ENCODE measurements at places on chromosomes 3 and 15.

GRCh38 chr3:144364737-144365136 is 393.1 kb downstream of the DIPK2A start:
- DNase-seq, result peak; percentile 59

GRCh38 chr15:85769182-85769900 is 25.4 kb downstream of the KLHL25 start:
- no peak for DNase-seq

GRCh38 chr15:85351965-85352364 is 28.4 kb upstream of the AKAP13 start:
- DNase-seq, result no peak

- DNase-seq, result peak; percentile 45
Observed at GRCh38 chr15:69161079-69161877, 843 bp downstream of the GLCE start.

GRCh38 chr3:192128922-192129321 is 598.4 kb downstream of the FGF12 start:
- DNase-seq, result no peak

DNA sequence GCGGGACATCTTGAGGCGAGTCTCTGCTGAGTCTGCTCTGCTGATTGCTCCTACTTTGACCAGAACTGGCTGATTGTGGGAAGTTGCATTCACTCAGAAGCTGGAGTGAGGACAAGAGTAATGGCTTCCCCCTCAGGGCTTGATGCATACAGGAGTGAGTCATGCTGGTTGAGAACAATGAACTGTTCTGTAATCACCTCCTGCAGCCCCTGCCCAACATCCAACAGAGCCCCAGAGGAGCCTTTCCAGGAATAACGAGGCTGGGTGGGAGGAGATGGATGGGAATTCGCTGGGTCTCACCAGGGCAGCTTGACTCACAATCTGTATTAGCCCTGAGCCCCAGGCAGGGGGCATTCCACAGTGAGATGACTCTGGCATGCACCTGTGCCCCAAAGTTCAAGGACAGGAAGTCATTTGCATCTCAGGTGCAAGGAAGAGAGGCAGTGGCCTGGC is 85.0 kb downstream of the RAB11A start:
- DNase-seq, result peak; percentile 37

DNA sequence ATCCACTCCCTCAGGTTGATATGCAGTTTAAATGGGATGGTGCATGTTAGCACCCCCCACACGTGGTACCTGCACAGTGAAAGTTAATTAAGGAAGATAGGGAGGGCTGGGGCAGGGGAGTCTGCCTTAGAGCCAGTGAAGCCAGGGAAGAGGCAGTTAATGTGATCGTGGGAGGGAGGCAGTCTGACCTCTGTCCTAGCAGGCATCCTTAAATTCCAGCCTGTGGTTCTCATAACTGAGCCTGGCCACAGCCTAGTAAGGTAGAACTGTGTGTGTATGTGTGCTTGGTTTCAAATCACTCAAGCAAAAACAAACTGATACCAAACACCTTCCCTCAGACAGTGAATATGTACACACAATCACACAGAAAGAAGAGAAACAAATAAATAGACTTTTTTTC is 319.1 kb upstream of the TLE3 start:
- DNase-seq, result no peak

GRCh38 chr15:52683580-52683979 is 4.4 kb upstream of the ATOSA start:
- DNase-seq, result no peak

- no peak for DNase-seq
Observed at GRCh38 chr15:83107841-83108181, 366 bp downstream of the TM6SF1 start.

- no peak for DNase-seq
Observed at GRCh38 chr3:127412578-127413317, 124.9 kb upstream of the PRR20G start.

DNA sequence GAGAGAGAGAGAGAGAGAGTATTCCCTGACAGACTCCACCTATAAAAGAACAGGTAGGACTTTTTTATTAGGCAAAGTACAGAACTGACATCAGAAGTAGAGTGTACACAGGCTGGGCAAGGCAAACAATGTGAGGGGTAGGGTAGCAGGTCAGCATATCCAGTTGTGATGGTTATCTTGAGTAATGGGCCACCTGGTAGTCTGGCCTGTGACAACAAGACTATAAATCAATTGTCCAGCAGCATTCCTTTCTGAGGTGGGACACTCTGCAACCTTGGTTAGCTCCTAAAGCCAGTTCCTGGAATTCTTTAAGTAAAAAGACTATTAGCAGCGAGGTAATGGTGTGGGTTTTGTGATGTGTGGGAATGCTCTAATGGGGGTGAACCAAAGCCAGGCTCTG is 14.9 kb upstream of the TMCC1 start:
- no peak for DNase-seq

DNA sequence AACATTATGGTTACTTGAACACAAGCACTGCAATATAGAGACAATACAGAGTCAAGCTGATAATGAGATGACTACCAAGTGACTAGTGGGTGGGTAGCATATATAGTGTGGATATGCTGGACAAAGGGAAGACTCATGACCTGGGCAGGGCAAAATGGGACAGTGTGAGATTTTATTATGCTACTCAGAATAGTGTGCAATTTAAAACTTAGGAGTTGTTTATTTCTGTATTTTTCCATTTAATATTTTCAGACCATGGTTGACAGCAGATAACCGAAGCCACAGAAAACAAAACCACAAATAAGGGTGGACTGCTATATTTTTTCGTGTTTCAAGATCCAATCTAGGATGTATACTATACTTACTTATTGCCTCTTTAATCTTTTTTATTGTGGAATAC is 19.6 kb downstream of the GALK2 start:
- DNase-seq, result no peak

DNA sequence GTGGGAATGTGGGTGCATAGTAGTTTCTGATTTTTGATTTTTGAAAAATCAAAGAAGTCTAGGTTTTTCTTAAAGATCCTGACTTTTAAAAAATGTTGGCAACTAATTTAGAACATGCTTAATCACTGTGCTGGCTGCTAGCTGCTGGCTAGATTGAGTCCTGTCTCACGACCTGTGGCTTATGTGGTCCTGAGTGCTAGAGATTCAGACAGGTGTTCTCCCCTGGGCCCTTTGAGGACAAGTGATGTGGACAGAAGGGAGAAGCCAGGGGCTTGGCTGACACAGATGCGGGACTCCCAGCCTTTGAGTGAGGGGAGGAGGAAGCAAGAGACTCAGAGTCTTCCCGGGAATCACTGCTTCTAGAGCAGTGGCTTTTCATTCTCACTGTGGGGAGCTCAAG is 47.5 kb downstream of the CORO2B start:
- no peak for DNase-seq

GRCh38 chr3:64417816-64418215 is 192.6 kb upstream of the PRICKLE2 start:
- DNase-seq, result peak; percentile 40

DNA sequence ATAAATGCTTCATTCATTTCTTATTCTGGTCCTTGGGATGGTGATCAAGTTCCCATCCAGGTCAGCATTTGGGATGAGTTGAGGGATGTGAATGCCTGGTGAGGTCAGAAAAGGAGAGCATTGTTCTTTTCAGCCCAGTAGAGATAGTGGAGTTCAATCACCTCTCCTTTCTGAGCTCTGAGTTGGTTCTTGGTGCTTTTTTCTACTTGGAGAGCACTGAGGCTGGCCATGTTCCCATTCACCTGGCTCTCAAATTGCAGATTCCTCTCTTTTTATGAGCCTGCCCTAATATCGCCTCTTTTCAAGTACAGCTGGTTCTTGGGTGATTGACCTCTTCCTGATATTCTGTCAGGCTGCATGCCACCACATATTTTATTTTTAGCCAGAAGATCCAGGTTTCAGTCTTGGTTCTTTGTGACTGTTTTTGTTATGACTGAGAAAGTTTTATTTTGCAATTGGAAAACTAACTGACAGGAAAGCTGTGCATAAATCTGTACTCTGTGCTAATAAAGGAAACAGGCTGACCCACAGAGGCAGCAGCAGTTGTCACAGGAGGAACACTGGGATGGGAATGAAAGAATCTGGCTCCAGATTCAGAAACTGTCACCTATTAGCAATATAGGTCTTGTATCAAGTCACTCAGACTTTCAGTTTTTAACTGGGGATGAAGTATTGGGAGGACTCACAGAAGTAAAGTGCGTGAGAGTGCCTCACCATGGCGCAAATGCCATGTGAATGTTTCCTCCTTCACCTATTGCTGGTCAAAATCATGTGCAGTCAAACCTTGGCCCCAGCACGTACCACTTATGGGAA is 10.7 kb downstream of the AQP9 start:
- DNase-seq, result no peak

DNA sequence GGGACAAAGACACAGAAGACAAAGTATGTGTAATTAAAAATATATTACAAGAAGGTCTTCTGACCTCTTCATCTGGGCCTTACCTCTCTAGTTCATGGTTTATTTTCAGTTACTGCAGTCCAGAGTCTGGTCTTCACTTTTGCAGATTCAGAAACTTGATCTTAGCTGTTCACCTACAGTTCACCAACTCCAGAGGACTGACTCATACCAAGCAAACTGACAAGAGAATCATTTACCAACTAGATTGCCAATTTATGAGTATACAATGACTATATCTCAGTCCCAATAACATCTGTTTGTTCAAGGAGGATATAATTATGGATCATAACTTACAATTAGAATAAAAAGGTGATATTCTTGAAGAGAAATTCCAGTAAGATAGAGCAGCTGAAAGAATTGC is 9.0 kb downstream of the P2RY1 start:
- DNase-seq, result no peak

DNA sequence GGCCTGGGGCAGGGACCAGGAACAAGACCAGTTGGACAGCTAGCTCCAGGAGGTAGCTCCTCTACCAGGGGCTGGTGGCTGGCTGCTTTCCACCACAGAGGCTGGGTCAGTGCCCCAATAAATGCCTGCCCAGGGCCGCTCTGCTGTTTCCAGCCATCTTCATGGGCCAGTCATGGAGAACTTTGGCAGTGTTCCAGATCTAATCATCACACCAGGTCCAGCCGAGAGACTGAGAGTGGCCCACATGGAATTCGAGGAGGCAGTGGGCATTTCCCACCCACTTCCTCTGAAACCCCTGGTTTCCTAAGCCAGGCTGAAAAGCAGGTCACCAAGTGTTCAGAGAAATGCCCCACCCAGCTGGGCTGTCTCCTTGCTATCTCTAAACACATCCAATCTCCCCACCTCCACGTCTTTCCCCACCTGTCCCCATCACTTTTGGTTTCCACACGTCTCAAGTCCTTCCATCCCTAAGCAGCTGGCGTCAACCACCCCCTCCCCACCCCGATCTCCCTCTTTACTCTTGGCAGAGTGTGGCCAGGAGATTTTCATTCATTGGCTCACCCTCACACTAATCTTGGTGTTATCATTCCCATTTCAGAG is 190.0 kb upstream of the LINGO1 start:
- no peak for DNase-seq

DNA sequence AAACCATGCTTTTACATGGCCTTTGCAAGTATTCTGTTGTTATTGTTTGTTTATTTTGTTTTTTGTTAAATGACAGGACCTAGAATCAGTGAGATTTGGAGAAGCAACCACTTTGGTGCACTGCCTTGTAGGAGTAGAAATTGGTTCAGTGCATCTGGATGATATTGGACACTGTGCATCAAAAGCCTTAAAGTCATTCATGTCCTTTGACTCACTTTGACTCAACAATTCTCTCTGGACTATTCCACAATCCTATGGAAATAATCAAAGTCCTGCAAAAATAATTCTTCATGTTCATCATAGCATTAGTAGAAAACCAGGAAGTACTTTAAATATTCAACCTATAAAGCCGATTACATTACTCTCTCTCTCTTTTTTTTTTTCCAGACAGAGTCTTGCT is 224.8 kb downstream of the ABHD5 start:
- no peak for DNase-seq

- DNase-seq, result no peak
Observed at GRCh38 chr3:161310649-161311423, 60.5 kb downstream of the SPTSSB start.
